ENCODE measurements at places on chromosomes 12 and 14. TPM values are rescaled to one million over a fixed set of nuclear protein-coding genes. Genes with fewer than 3 reads are reported as not detected.

GRCh38 chr14:20659813-20660395, 18.4 kb upstream of the OR6S1 start:
- DNase-seq, result no peak

The USP44 gene
- 1.7 TPM for polyA plus RNA-seq

The SOAT2 gene
- polyA plus RNA-seq, result not detected

GRCh38 chr12:52362118-52362726, 5.1 kb downstream of the KRT85 start:
- DNase-seq, result no peak

The MYH7 gene
- polyA plus RNA-seq, result not detected

- no peak for DNase-seq
Measured at GRCh38 chr14:51716610-51717009, 64.9 kb downstream of the FRMD6 start.

The ARL1 gene
- 14.3 TPM for polyA plus RNA-seq

DNA sequence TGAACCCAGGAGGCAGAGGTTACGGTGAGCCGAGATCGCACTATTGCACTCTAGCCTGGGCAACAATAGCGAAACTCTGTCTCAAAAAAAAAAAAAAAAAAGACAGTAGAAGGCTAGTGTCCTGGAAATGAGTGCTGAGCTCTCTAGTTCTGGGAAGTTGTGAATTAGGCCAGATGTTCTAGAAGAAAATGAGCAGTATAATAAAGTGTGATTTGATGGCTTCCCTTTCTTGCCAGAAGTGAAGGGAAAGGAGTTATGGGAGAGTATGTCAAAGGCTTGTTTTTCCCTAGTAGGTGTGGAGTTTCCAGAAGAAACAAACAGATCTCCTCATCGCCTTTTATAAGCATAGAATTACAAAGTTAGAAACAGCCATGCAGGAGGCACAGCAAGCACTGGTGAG, 20.5 kb downstream of the RNF212B start:
- DNase-seq, result no peak

The YLPM1 gene
- 22.4 TPM for polyA plus RNA-seq

The LYZ gene
- 21.1 TPM for polyA plus RNA-seq

All from B cell (primary cell).